ENCODE measurements at places on chromosomes 3 and 15. TPM values are rescaled to one million over a fixed set of nuclear protein-coding genes. Genes with fewer than 3 reads are reported as not detected.

The SEC22A gene
- total RNA-seq, result 46.7 TPM

The TNFAIP8L3 gene
- 6.6 TPM for total RNA-seq

The PPP4R2 gene
- total RNA-seq, result 124 TPM

The PATL2 gene
- 0.30 TPM for total RNA-seq

The TF gene
- total RNA-seq, result under 0.01 TPM

The KLHL40 gene
- not detected for total RNA-seq

The C3orf20 gene
- not detected for total RNA-seq

The PP2D1 gene
- total RNA-seq, result not detected

The KCNMB3 gene
- 1.5 TPM for total RNA-seq

The GNAT1 gene
- not detected for total RNA-seq

The ROBO1 gene
- total RNA-seq, result 111 TPM

The SLC27A2 gene
- 0.30 TPM for total RNA-seq

The SLC22A13 gene
- total RNA-seq, result 1.6 TPM

The PYGO1 gene
- total RNA-seq, result 10.4 TPM

The EOGT gene
- 66.4 TPM for total RNA-seq

The RPL15 gene
- 3,101 TPM for total RNA-seq

The GABRA5 gene
- total RNA-seq, result 5.7 TPM

The CACNA2D3 gene
- total RNA-seq, result not detected

The AP3B2 gene
- 0.23 TPM for total RNA-seq

Measured in smooth muscle cell of the umbilical artery (primary cell).